ENCODE measurements at places on chromosomes 13 and 19.

- DNase-seq: no peak
Observed at GRCh38 chr19:19591133-19591825, 27.2 kb downstream of the PBX4 start.

DNA sequence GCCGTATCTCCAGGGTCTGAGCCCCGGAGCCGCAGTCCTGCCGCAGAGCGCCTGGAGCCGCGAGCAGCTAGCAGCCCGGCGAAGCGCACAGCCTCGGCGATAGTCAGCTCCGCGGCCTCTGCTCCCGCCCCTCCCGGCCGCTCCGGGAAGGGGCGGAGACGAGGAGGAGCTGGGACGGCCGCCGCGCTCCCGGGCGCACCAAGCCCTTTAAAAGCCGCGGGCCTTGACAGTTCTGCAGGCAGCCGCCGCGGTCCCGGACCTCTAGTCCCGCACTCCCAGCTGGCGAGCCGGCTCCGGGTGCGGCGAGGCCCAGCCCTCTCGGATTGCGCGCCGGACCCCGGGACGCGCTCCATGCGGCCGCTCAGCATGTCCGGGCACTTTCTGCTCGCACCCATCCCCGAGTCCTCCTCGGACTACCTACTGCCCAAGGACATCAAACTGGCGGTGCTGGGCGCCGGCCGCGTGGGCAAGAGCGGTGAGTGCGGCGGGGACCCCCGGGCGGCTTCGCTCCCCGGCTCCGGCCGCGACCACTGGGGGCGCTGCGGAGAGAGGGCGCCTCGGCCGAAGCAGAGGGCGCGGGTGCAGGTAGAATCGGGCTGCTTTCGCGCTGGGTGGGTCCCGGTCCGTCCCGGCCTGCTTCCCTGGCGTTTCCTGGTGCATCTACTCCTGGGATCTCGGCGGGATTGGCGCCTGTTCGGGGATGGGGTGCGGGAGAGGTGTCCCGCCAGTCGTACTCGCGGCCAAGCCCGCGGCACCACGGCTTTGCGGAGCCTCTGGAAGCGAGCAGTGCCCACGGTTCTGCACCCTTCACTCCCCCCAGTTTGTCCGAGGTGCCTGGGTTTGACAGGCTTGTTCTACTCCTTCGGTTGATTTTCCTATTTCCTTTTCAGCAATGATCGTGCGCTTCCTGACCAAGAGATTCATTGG lies at the start of gene RASL11A:
Gene RASL11A (plus strand): TSS at position 237 of the 927 bp plus-strand sequence. CDS start 115 bp downstream, at position 352.
- DNase-seq: peak; percentile 32

DNA sequence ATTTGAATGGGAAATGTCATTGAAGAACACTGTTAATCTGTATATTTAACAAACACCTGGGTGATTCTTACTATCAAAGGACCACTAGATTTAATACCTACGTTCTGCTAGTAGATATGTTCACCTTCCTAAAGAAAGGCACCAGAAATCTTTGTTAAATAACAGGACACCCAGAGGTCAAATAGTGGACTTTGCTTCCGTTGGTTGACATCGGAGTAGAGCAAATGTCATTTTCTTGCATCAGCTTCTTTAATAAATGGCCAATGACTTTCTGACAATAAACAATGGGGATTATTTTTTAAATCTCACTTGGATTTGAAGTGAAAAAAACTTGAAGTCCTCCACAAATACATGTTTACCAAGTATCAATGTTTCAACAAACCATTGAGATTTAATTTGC lies 111.1 kb downstream of the LACC1 start:
- DNase-seq: no peak

- DNase-seq: peak; percentile 66
Observed at GRCh38 chr13:39451301-39451700, 151.7 kb downstream of the LHFPL6 start.

- no peak for DNase-seq
Observed at GRCh38 chr13:76414320-76414719, 471.9 kb downstream of the KCTD12 start.

- DNase-seq: no peak
Observed at GRCh38 chr13:74024314-74024713, 109.9 kb downstream of the KLF12 start.

DNA sequence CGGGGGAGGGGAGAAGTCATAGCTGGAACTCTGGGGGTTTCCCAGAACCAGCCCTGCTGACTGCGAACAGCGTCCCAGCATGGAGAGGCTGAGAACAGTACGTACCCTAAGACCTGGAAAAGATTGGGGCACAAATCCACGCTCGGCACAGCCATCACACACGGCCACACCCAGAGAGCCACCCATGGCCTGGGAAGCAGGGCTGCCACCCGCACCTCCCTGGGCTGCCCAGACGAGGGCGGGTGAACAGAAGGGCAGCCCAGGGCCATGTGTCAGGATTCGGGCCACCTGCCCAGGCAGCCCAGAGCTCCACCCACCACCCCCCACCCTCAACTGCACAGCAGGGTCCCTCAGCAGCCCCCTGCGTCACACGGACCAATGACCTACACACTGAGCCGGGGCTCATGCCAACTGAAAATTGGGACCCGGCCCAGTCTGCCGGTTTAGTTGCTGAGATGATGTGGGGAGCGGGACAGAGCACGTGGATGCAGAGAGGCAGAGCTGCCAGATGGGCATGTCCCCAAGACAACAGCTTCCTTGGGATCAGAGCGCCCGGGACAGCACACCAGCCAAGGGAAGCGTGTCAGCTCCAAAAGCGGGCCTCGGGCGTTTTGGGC lies 8.5 kb downstream of the UBXN6 start:
- DNase-seq: peak; percentile 98

- DNase-seq: peak; percentile 25
Observed at GRCh38 chr13:106533101-106533942, 2.1 kb downstream of the EFNB2 start.

- DNase-seq: no peak
Observed at GRCh38 chr13:22114630-22115311, 443.9 kb downstream of the FGF9 start.

- DNase-seq: no peak
Observed at GRCh38 chr19:38429055-38429810, 3.2 kb upstream of the RASGRP4 start.

GRCh38 chr13:108980237-108980636 lies 350.8 kb downstream of the MYO16 start:
- DNase-seq: no peak

GRCh38 chr13:52650731-52651130 lies 1.9 kb upstream of the SUGT1 start:
- DNase-seq: no peak

DNA sequence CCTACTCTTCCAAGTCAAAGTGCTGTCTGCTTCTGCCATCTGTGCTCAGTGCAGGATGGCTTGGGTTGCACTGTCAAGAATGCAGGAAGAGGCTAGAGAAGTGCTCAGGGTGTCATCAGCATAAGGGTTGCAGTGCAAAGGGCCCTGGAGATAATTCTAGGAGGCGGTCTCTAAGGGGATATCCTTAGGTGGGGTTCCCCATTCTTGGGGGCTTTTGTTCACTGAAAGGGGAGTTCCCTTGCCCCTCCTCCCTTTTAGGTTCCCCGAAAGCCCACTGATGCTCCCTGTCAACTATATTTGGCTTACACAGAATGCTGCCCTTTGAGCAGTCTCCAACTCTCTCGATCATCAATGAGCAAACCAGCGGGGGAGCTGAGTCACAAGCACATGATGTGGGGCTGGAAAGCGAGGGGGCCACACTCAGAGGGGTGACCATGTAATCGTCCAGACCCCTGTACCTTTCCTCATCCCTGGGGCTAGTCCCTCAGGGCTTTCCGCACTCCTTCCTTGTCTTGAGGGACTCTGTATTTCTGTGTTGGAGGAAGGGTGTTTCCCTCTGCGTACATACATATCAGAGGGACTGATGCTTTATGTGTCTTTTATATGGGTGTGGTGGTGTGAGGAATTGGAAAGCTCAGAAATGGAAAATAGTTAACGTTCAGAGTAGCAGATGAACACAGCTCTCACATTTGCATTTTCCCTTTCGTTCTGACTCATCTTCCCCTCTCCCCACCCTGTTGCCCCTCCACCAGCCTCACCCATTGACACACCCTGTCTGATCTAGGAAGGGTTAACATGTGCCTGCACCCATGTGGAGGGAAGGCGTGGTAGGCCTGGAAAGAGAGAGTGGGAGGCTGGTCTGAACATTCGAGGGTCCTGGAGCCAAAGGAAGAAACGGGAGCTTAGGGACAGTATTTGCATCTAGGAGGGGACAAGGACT lies 6.7 kb downstream of the ZBTB32 start:
- DNase-seq: no peak

DNA sequence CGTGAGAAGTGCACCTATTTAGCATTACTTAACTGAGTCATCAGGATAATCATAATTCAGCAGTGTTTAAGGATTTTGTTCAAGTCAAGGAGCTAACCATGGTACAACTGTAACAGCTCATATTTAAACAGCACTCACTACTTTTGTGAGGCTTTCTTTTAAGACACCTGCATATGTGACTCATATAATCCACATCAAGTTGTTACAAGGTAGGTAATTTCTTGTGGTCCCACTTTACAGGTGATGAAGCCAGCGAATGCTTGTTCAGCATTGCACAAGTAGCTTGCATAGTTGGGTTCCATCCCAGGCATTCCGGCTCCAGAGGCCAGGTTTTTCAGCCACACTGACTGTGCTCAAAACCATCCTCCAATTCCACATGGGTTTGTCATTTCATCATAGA lies 569.2 kb downstream of the MYO16 start:
- no peak for DNase-seq

DNA sequence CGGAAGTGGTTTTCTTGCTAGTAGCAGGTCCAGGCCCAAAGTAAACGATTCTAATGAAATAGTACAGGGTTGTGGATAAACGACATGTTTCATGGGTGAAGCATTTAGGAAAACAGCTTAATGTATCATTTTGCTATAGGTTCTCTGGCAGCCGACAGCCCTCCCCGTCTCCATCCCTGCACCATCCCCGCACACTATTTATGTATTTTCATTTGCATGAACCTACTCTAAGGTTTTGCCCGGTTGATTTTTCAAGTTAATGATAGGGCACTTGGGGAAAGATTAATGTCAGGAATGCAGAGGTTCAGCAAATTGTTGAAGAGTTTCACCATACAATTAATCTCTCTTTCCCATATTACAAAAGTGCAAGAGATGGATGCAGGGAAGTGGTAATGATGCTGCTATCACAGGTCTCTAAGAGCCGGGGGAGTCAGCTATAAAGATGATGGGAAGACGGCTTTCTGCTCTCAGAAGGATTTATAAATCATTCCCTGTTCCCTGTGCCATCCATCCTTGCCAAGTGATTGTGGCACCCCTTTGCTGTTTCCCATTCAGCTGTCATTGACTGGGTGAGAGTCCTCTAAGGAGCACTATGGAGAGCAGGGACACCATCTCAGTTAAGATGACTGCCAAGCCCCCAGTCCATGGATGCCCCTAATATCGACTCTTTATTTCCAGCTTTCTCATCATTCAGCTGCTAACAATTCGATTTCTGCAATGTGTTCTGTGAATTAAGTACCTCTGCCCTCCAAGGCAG lies 186.3 kb downstream of the IRS2 start:
- no peak for DNase-seq

DNA sequence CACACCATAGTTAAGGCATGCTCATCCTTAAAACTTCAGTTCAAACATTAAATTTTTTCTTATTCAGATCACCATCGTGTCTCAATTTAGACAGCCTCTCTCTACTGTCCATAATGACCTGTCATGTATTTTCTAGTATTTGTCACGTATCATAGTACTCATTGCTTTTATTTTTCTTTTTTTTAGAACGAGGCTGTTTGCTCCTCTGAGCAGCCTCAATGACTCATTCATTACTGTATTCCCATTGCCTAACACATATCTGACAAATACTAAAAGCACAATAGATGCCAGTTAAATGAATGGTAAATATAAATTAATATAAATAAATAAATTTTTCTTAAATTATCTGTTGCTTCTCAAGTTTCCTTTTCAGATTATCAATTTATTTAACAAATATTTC lies 245.5 kb downstream of the TUBA3C start:
- no peak for DNase-seq

DNA sequence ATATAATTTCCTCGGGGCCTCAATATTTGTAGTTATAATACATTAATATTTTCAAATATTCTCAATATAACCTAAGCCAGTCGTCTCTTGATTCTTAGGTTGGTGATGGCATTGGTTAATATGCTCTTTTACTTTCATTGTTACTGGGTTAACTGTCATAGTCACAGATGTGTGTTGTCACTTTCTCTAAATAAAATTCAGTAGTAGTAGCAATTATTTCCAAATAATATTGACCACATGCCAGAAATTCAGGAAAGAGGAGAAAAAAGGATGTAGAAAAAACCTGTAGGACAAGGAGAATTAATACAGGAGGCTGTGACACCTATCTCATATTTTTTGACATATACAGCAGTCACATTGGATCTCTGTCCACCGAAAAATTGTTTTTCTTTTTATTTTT lies 322.7 kb upstream of the SLITRK6 start:
- DNase-seq: no peak
